Mesenchymal stem cell (in vitro differentiated cells and primary cell): ENCODE measurements at places on chromosomes 16 and 17.

DNA sequence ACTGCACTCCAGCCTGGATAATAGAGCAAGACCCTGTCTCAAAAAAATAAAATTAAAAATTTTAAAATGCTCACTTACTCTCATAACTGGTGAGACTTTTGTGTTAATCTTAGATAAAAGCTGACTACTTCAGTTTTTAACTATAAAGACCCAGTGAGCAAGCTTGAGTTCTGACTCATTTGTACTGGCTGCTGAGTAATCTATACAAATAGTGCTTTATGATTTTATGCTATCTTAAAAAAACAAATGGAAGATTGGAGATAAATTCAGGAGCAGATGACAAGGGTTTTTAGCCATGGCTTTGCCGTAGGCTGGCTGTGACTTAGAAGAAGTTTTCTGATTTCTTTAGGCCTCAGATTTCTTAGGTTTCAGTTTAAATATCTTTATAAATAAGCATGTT, 30.5 kb downstream of the SNTB2 start:
- no peaks in the 10 kb centered on the region for H3K27me3 ChIP-seq
- DNase-seq: peak; percentile 72
- peaks cover 7% of the 10 kb centered on the region for H3K4me1 ChIP-seq
- H3K4me3 ChIP-seq: peak overlapping the region; percentile 21
- H3K27ac ChIP-seq: peak overlapping the region; percentile 54

DNA sequence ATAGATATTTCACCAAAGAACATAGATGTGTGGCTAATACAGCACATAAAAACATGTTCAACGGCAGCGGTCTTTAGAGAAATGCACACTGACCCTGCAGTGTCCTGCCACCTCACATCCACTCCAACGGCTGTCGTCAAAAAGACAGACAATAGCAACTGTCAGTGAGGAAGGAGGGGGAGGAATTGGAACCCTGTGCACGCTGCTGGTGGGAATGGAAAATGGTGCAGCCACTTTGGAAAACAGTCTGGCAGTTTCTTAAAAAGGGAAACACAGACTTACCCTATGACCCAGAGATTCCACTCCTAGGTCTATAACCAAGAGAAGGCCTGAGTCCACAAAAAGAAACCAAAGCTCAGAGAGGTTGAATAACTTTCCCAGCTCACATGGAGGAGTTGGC, 7.7 kb downstream of the CEP295NL start:
- no peaks in the 10 kb centered on the region for H3K27me3 ChIP-seq
- peaks cover 64% of the 10 kb centered on the region for H3K36me3 ChIP-seq
- no peak overlapping the region for H3K27ac ChIP-seq

- H3K4me3 ChIP-seq: no peak overlapping the region
- H3K4me1 ChIP-seq: no peaks in the 10 kb centered on the region
- no peaks in the 10 kb centered on the region for H3K36me3 ChIP-seq
- H3K27me3 ChIP-seq: peaks cover 5% of the 10 kb centered on the region
- DNase-seq: no peak
Observed at GRCh38 chr16:54816471-54816870, 114.2 kb upstream of the IRX5 start.

- H3K27ac ChIP-seq: peak overlapping the region; percentile 100
- no peak overlapping the region for H3K4me3 ChIP-seq
- H3K4me1 ChIP-seq: peaks cover 48% of the 10 kb centered on the region
- no peaks in the 10 kb centered on the region for H3K27me3 ChIP-seq
Observed at GRCh38 chr17:42521036-42521435, 15.0 kb upstream of the NAGLU start.

DNA sequence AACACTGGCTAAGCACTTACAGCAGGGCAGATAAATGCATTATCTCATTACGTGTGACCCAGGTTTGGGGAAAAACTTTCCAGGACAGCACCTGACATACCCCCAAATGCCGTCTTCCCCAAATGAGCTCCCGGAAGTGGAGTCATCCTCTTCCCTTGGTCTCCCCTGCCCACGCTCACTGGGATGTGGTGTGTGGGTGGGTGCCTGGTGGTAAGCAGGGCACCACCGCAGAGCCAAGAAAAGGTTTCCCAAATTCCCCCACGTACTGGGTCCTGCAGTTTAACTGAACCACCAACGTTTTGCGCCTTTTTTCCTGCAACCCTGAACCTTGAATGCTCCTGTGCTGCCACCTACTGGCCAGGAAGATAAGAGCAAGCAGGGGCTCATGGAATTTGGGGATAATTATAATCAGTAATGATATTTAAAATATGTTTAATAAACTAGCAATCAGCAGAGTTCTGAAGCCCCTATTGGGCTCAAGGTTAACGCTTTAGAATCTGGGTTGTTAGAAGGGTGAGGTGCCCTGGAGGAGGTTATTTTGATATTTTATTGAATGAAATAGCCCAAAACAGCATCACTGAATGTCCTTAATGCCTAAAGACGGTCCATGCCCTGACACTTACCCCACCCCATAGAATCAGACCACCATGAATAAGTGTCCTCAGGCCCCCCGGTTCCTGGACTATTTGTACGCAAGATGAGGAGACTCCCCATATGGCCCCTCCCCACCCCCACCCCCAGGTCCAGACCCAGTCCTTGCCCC, 8.0 kb downstream of the SPPL2C start:
- DNase-seq: peak; percentile 47
- no peaks in the 10 kb centered on the region for H3K4me1 ChIP-seq
- no peak overlapping the region for H3K27ac ChIP-seq
- no peaks in the 10 kb centered on the region for H3K36me3 ChIP-seq

DNA sequence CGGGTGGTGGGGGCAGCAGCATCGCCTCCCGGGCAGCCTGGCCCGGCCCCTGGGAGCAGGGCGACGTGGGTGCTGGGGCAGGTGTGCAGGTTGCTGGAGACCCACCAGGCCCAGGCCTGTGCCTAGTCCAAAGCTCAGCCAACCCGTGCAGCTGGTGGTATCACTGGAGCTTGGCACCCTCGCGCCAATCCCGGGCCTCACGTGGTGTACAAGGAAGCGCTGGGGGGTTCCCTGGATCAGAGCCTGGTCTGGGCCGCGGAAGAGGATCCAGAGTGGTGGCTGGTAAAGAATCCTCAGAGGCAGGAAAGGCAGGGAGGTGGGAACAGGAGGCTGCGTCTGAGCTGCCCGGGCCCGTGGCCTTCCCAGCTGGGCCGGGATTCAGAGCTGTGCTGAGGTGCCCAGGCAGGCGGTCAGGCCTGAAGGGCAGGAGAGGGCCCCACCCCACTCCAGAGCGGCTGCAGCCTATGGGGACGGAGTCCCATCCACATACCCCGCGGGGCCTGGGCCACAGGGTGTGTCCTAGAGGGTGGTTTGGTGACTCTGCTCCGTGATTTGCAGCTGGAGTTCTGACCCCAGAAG, 36.2 kb downstream of the ZFPM1 start:
- H3K4me1 ChIP-seq: peaks cover 2% of the 10 kb centered on the region
- peaks cover 50% of the 10 kb centered on the region for H3K36me3 ChIP-seq
- no peak for DNase-seq
- H3K27ac ChIP-seq: no peak overlapping the region
- H3K4me3 ChIP-seq: no peak overlapping the region

DNA sequence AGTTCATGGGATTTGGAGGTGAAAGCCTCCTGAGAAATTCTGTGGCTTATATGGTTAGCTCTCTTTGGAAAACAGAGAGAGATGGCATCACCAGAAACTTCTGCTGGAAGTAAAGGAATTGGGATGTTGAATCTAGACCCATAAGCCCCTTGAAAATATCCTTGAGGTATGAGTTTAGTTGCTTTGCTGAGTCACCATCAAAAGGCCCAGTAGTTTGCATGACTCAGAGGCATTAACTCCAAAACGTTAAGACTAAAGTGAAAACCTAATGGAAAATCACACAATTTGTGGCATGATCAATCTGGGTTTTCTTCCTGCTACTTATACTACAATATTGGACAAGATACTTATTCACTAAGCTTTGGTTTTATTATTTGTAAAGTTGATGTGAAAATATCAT, 349.2 kb upstream of the SALL1 start:
- H3K4me1 ChIP-seq: no peaks in the 10 kb centered on the region
- no peaks in the 10 kb centered on the region for H3K27me3 ChIP-seq
- no peaks in the 10 kb centered on the region for H3K36me3 ChIP-seq
- H3K4me3 ChIP-seq: no peak overlapping the region

DNA sequence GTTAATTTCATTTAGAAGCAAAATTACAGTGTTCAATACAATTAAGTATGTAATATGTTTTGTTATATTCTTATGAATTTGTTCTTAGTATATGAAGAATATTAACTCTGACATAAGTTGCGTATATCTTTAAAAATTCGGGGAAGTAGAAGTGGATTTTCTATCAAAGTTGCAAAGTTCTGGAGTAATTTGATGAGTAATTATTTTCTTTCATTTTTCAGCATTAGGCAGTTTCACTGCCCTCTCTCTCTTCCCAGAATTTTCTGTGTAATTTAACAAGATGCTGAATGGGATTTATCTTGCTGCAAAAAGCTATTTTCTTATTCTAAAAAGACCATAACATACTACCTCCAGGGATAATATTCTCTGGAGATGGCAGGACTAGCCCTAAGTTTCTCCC, 8.9 kb upstream of the CCL18 start:
- H3K4me1 ChIP-seq: no peaks in the 10 kb centered on the region
- no peak for DNase-seq
- no peaks in the 10 kb centered on the region for H3K36me3 ChIP-seq
- H3K4me3 ChIP-seq: no peak overlapping the region
- no peaks in the 10 kb centered on the region for H3K27me3 ChIP-seq
- H3K27ac ChIP-seq: no peak overlapping the region

DNA sequence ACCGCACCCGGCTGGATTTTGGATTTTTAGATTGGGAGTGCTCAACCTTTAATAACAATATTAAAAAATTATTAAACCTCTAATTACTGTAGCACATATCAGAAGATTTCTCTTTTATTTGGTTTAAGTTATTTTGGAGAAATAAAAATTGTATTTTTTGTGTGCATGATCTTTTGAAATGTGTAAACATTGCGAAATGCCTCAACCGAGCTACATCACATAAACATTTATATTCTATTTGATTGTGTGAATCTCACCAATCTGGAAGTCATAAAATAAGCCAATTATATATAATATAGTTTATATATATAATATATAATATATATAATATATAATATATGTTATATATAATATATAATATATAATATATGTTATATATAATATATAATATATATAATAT, 696.2 kb upstream of the RBFOX1 start:
- H3K4me1 ChIP-seq: no peaks in the 10 kb centered on the region
- H3K36me3 ChIP-seq: no peaks in the 10 kb centered on the region
- no peak overlapping the region for H3K4me3 ChIP-seq

DNA sequence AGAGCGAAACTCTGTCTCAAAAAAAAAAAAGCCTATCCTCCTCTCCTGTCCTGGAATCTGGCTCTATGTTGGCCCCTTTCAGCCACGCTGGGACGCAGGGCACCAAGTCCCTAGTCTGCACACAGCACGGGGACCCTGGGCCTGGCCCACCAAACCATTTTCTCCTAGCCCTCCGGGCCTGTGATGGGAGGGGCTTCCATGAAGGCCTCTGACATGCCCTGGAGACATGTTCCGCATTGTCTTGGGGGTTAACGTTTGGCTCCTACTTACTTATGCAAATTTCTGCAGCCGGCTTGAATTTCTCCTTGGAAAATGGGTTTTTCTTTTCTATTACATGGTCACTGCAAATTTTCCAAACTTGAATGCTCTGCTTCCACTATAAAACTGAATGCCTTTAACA, 12.6 kb upstream of the GPT2 start:
- H3K4me3 ChIP-seq: no peak overlapping the region
- DNase-seq: no peak
- H3K4me1 ChIP-seq: peaks cover 2% of the 10 kb centered on the region
- H3K27ac ChIP-seq: no peak overlapping the region
- H3K36me3 ChIP-seq: no peaks in the 10 kb centered on the region

DNA sequence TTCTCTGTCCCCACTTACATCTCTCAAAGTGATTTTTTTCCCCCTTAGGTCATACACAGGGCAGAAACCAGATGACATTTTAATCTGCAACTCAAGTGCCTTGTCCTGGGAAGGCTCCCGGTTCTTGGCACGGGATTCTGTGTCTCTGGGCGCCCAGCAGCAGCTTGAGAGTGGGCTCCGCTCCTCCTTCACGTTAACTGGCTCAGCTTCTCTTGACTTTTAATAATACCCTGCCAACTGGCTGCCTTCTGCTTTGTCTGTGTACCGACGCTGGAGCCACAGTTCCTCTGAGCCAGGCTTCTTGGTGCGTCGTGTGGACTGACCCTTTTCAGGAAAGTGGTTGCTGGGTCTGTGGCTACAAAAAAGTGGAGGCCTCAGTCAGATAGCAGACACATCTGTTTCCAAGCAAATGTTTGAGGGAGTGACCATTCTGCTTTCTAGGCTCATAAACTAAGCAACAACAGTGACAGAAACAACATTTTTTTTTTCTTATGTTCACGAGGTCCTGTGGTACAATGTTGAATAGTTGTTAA, 64.9 kb downstream of the IRF8 start:
- H3K36me3 ChIP-seq: no peaks in the 10 kb centered on the region
- H3K27ac ChIP-seq: no peak overlapping the region

DNA sequence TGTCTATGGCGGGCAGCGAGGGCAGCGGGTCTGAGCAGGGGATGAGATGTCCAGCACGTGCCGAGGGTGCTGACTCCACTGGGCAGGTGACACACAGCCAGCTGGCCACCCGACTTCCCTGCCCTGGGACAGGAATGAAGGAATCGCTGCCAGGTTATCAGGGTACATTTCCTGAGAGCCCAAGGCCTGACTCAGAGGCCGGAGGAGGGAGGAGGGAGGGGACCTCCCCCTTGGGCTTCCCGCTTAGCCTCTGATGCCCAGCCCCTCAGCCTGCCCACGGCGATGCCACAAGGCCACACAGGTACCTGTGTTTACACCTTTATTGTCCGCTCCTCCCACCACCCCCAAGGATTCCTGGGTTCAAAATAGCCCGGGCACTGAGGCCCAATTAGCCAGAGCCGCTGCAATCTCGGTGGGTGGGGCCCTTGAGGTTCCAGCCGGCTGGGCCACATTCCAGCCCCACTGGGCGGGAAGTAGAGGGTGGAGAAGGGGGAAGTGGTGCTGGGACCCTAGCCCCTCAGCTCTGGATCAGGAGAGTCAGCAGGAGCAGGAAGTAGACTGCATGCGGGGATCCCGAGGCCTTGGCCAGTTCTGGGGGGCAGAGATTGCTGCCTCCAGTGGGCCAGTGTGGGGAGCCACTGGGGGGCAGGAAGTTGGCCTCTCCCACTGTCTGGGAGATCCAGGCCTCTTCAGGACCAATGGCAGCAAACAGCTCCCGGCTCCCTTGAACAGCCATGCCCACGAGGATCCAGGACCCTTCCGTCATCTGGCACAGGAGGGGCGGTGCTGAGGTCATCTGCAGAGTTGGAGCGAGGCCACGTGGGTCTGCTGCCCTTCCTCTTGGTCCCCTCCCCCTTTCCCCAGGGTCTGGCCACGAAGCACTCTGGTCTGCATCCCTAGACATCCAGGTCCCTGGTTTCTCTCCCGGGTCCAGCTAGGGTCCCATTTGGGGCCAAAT, 3.4 kb upstream of the PRSS8 start:
- peaks cover 33% of the 10 kb centered on the region for H3K4me1 ChIP-seq
- H3K36me3 ChIP-seq: no peaks in the 10 kb centered on the region
- H3K4me3 ChIP-seq: no peak overlapping the region
- peak; percentile 18 for DNase-seq
